ENCODE measurements at places on chromosomes 12 and 14.

DNA sequence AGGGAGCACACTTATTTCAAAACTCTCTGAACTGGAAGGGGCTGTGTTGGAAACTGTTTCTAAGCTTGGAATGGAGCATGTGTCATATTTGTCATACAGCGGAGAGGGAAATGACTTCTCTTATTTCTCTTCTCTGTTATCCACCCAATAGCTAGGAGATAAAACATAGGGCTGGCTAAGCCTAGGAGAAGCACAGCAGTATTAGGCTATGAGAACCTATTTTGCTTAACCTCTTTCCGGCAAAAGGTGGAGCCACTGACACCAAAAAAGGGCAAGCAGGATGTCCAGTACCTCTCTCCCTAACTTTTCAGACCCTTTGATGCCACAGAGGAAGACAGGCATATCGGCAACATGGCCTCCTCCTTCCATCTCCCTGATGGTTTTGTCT, 148.3 kb downstream of the CRADD start:
- DNase-seq: no peak

DNA sequence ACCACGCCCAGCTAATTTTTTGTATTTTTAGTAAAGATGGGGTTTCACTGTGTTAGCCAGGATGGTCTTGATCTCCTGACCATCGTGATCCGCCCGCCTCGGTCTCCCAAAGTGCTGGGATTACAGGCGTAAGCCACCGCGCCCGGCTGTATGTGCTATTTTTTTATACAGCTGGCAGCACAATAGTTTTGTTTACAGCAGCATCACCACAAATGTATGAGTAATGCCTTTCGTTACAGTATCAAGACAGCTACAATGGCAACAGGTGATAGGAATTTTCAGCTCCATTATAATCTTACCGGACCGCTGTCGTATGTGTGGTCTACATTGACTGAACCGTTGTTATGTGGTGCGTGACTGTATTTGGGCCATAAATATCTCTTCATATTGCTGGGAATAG, 11.6 kb upstream of the MDM2 start:
- peak; percentile 15 for DNase-seq

DNA sequence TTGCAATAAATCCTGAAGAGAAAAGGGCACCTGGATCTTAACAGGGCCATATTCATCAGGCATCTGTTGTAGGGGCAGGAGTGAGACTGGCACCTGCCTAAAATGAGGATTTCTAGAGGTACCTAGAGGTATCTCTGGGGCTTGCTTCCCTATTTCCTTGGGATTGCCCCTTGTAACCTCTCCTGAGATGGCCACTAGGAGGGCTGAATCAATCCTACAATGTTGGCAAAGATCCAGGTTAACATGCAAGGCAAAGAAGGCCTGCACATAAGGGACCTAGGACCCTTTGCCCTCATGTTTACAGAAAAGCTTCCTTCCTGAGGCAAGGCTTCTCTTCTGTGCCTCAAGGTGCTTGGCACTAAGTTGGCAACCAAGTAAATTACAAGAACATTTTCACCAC, 25.8 kb upstream of the CLEC4E start:
- no peak for DNase-seq

- DNase-seq: no peak
Observed at GRCh38 chr12:26011099-26011498, 52.6 kb downstream of the RASSF8 start.

GRCh38 chr14:84694161-84694560, 835.8 kb upstream of the FLRT2 start:
- no peak for DNase-seq

- no peak for DNase-seq
Observed at GRCh38 chr14:84991021-84991420, 538.9 kb upstream of the FLRT2 start.

- peak; percentile 0 for DNase-seq
Observed at GRCh38 chr12:104279164-104279563, 24.4 kb upstream of the EID3 start.

- no peak for DNase-seq
Observed at GRCh38 chr14:96554315-96554910, 52.2 kb downstream of the PAPOLA start.

DNA sequence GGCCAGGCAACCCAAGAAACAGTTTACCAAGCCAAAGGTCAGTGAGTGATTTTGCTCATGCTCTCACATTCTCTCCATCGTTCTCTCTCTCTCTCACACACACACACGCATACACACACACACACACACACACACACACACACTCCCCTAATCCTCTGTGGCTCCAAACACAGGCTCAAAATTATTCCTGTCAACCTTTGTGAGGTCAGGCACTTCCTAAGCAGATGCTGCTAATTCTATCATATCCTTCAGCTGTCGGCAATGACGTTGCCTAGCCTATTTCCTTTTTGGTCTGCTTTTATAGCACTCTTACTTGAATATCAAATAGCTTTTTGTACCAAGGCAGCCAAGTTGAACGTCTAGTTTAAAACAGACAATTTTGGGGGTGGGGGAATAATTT, 98.9 kb upstream of the EGLN3 start:
- DNase-seq: no peak

GRCh38 chr14:100573002-100573756, 14.0 kb downstream of the BEGAIN start:
- no peak for DNase-seq

DNA sequence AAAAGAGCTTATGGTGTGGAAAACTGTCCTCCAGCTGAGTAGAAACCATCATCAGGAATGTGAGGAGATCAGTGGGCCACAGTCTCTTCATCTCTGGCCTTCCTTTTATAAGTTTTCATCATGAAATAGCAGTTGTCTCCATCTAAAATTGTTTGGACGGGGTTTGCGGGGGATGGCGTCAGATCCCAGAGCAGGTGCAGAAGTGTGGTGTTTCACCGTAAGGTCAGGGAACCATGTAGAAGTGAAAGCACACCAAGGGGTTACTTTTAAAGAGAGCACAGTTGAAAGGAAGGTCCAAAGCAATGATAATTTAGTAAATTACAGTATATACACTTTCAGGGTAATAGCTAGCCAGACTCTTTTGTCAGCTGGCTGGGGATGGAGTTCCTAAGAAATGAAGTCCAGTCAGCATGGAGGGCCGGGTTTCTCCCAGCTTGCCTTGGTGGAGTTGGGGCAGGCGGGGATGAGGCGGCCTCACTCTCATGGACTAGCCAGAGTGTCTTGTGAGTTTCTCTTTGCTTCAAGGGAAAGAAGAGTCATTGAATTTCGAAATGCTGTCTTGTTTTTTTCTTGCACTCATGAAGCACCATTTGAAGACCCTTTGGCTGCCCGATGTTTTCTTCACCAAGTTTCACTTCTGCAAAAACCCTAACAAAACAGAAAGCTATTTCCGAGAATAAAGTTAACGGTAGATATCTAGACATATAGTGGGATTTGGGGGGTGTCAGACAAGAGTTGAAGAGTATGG, 100.6 kb downstream of the ETV6 start:
- DNase-seq: no peak

DNA sequence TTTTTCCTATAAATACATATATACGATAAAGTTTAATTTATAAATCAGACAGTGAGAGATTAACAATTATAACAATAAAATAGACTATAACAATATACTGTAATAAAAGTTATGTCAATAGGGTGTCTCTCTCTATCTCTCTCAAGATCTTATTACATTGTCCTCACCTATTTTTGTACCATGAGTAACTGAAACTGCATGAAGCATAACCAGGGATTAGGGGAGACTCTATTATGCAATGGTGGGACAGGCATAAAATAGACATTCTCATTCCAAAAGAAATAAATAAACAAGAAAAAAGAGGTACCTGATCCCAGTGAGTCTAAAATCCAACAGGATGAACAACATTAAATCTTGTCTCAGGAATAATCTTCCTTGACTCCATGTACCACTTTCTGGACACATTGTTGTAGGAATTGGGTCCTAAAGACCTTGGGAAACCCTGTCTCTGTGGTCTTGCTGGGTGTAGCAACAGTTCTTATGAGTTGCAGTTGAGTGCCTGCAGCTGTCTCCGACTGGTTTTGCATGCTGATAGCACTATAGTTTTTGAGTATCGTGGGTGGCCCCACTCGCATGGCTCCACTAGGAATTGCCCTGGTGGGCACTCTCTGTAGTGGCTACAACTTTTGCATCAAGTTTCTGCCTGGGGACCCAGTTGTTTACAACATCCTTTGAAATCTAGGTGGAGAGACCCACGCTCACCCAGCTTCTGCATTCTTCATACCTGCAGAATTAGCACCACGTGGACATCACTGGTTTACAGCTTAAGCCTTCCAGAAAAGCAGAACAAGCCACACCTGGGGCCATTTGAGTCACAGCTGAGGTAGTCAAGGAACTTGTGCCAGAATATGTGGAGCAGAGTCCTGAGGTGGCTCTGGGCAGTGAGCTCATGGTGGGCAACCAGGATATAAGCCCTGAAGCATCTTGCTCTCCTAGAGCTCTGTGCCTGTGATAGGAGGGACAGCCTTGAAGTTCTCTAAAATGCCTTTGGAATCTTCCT, 204.7 kb downstream of the KITLG start:
- DNase-seq: no peak

- no peak for DNase-seq
Observed at GRCh38 chr12:23899434-23899833, 50.0 kb downstream of the SOX5 start.

GRCh38 chr14:60079723-60080122, 12.0 kb upstream of the PCNX4 start:
- DNase-seq: no peak

GRCh38 chr12:25130741-25131188, 64.2 kb downstream of the DNAI7 start:
- DNase-seq: no peak

DNA sequence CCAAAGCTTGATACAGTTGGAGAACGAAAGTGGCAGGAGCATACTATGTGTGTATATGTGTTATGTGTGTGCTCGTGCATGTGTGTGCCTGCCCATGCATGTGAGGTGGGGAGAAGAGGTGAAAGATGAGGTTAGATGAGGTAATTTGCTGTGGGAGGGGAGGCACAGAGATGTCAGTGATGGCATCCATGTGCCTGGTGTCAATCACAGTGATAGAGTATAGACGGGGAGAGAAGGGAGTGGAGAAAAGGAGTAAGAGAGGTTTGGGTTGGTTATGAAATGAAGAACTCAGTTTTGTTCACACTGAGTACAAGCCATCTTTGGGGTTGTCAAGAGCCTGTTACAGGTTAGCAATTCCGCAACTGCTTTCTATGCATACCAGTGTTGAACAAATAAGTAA, 14.6 kb upstream of the NYNRIN start:
- DNase-seq: no peak

GRCh38 chr14:89033756-89034155, 209.3 kb downstream of the TTC8 start:
- DNase-seq: no peak

GRCh38 chr12:26425587-26426260, 230.4 kb downstream of the SSPN start:
- DNase-seq: no peak

GRCh38 chr14:39218171-39218769, 15.4 kb upstream of the MIA2 start:
- no peak for DNase-seq

DNA sequence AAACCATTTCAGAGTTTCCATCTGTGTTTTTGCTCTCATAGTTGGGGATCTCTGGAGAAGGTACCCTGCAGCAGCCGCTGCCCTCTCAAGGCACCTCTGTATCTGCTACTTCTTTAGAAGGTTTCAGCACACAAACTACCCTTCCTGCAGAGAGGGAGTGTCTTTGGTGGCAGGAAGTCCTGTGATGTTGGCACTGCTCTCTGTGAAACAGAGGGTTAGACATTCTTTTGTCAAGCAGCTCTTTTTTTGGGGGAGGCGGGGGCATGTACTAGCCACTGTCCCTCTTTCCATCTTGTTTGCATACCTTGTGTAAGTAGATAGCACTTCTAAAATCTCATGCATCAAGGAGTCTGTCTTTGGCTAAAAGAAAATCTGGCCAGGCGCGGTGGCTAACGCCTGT, 352.6 kb downstream of the BMP4 start:
- no peak for DNase-seq

DNA sequence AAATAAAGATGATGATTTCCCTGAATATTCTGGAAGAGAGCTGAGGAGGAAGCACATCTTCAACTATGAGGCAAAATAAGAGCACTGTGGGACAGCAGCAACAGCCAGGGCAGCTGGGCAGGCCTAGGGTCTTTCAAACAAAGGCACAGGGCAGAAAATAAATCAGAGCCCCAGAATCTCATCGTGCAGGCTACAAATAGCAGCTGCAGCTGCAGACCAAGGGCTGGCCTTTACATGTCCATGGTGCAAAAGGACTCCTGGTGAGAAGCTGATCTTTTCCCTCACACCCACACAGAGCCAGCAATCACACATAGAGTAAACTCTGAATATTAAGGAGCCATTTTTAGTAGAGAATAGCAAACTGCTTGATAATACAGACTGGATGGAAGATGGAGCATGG, 13.6 kb upstream of the MYBPC1 start:
- DNase-seq: no peak

DNA sequence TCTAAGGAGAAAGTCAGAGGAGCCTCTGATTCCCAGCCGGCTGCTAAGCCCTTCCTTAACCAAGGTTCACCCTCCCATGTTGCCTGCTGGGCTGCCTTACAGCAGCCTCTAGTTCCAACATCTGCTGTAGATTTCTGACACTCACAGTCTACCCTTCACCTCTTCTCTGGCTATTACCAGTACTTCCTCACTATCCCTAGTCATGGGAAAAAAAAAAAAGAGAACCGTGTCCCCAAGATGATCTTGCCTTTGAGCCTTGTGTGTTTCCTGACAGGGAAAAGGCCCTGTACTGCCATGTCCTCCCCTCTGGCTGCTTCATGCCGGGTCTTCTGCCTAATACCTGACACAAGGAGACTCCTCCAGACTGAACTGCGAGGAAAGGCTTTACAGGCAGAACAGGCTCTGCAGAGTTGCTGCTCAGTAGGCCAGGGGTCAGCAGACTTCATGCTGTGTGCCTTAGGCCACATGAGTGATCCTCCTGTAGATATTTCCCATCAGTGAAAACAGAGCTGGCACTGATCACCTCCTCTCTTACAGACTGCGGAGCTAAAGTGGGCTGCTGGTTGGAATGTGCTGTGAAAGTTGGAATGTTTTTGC, 46.8 kb downstream of the PRKCH start:
- DNase-seq: no peak

DNA sequence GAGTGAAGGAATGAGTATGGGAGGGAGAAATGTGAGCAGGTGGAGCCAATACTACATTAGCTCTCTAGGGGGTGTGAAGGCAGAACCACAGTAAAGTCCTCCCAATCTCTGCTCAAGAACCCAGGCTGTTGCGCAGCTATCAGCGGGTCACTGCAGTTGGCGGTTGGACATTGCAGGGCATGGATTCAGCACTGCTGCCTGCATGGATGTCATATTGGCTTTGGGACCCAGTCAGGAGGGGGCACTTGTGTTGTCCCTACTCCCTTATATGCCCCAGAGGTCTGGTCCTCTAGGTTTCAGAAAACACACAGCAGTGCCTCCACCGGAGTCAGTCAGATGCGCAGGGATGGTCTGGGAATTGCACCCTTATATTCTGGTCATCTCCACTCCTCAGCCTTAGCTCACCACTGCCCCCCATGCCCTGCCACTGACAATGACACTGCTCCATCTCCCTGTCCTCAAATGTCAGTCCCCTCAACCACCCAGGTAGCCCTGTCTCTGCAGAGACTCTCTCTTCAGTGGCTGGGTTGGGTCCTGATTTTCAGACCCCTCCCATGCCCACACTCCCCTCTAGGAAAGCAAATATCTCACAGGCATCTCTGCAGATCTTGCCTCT, 9.6 kb downstream of the ZDHHC22 start:
- no peak for DNase-seq

Measured in activated CD8-positive, alpha-beta memory T cell treated with anti-CD3 and anti-CD28 coated beads for 24 hours (primary cell).